NCI-H187 treated with DMSO at 0.1 percent for 48 hours (cell line): ENCODE measurements at places on chromosomes 1 and 21.
A peak's percentile ranks its signal among the peaks of the same experiment; 100 is the strongest.

- DNase-seq: no peak
Observed at GRCh38 chr1:229778794-229779193, 152.7 kb downstream of the URB2 start.

DNA sequence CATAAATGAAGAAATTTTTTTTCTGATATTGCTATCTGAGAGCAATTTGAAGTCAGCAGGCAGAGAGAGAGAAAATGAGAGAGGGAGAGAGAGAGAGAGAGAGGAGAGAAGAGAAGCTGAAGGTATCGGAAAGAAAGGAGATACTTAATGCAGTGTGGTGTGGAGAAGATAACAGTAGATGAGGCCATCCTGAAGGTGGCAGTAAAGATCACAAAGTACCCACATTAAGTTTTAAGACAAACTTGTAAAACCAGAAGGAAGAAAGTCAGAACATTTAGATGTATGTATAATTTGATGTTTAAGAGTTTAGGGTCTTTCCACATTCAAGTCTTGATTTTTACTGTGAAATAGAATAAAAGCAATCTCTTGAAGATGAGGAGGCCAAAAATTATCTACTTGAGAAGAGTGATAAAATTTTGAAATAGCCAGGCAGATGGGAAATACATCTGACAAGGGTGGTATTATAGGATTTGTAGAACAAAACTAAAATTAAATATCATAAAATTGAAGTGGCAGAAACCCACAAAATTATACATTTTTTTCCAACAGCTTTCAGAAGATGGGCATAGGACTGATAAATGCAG is 1753.4 kb downstream of the MRPL39 start:
- no peak for DNase-seq

DNA sequence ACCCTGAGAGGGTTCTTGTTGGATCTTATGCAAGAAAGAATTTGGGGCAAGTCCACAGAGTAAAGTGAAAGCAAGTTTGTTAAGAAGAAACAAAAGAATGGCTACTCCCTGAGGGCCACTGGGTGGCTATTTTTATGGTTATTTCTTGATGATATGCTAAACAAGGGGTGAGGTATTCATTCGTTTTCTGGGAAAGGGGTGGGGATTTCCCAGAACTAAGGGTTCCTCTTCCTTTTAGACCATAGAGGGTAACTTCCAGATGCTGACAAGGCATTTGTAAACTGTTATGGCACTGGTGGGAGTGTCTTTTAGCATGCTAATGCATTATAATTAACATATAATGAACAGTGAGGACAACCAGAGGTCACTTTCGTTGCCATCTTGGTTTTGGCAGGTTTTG is 18.2 kb upstream of the IFI6 start:
- DNase-seq: no peak

- no peak for DNase-seq
Observed at GRCh38 chr1:67601539-67601938, 83.5 kb upstream of the GADD45A start.

DNA sequence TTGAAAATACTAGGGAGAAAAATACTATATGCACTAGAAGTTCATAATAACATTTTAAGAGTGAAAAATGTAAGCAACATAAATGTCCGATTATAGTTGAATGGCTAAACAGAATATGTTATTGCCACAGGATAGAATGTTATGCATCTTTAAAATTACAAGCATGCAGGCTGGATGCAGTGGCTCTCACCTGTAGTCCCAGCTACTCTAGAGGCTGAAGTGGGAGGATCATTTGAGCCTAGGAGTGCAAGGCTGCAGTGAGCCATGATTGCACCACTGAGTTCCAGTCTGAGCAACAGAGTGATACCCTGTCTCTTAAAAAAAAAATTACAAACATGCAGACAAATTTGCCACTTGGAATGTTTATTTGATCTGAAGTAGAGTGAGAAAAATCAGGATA is 3.0 kb upstream of the BATF3 start:
- no peak for DNase-seq

DNA sequence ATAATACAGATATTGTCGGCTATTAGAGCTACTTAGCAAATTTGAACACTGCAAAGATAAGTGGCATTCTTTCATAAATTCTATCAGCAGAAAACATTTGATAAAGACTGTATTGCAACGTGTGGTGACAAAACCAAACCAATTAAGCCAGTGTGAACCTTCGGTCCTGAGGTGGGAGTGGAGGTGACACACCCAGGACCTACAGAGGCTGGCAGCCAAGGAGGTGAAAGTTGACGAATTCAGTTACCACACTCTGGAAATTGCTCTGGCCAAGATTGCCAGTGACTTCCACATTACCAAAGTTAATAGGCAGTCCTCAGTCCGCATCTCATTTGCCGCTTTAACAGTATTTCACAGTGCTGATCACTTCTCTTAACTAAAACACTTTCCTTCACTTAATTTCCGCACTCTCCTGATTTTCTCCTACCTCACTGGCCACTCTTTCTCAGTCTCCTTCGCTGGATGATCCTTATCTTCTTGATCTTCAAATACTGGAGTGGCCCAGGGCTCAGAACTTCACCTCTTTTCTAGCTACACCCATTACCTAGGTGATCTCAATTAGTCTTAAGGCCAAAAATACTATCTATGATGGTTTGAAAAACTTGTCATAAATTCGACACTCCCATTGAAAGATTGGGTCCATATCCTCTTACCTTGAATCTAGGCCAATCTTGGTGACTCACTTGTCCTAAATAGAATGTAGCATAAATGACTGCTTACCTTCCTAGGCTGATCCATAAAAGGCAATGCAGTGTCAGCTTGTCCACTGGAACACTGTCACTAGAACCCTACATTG is 5.1 kb upstream of the CDC42BPA start:
- no peak for DNase-seq

DNA sequence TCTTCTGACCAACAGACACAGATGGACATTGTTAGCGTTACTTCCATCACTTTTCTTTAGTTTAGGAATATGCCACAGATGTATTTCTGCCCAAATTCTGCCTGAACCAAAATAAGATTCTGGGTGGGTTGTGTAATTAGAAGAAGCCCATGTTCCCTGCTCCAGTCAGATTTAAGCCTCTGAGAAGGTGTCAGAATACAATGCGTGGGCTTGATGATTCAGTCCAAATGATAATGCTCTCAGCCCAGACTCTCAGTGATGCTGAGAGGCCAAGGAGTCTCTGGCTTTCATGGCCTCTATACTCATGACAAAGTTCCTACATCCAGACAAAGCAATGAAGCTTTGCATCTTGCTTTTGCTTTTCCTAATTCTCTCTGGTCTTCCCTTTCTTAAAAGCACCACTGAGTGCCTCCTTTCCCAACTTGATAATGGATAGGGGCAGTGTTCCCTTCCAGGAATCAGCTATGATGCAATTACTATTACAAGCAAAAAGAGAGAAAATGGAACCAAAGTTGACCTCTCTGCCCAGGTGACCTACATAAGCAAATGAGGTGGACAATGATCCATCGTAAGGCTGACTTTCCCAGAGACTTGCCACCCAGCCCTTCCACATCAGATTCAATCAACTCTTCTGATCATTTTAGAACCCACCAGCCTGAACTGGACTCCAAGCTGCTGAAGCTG is 8.8 kb downstream of the SEC16B start:
- DNase-seq: no peak

- no peak for DNase-seq
Observed at GRCh38 chr1:207811920-207812720, 60.3 kb downstream of the CD46 start.

DNA sequence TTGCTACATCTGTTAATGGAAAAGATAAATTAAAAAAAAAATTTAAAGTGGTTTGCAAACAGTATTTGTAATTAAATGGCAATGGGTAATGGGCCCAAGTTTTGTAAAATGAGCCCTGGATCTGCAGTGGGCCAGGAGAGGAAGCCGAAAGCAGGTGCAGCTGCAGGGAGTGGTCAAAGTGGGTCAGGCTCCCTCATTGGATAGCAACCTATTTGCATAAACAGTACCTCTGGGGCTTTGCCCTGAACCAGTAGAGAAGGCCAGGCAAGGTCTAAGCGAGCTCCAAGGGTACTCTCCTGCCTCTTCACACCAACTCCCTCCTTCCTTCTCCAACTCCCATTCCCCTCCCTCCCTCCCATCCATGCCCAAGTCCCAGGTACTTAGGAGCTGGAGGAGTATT is 138.9 kb downstream of the HMGB4 start:
- DNase-seq: peak; percentile 14

DNA sequence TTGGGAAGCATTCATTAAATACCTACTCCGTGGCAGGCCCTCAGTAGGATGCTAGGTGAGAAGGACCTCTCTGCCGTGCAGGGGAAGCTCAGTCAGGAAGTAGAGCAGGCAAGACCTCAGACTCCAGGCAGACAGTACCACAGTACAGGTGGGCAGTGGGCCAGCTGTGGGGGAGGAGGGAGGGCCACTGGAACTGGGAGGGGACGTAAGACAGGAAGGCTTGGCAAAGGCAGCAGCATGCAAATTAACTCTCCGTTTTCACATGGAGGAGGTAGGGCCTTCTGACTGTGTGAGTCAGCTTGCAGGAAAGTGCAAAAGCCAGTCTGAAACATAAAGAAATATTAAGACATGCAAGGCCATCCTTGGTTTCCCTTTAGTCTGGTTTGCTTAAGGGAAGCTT is 157.7 kb downstream of the TRIM33 start:
- no peak for DNase-seq

DNA sequence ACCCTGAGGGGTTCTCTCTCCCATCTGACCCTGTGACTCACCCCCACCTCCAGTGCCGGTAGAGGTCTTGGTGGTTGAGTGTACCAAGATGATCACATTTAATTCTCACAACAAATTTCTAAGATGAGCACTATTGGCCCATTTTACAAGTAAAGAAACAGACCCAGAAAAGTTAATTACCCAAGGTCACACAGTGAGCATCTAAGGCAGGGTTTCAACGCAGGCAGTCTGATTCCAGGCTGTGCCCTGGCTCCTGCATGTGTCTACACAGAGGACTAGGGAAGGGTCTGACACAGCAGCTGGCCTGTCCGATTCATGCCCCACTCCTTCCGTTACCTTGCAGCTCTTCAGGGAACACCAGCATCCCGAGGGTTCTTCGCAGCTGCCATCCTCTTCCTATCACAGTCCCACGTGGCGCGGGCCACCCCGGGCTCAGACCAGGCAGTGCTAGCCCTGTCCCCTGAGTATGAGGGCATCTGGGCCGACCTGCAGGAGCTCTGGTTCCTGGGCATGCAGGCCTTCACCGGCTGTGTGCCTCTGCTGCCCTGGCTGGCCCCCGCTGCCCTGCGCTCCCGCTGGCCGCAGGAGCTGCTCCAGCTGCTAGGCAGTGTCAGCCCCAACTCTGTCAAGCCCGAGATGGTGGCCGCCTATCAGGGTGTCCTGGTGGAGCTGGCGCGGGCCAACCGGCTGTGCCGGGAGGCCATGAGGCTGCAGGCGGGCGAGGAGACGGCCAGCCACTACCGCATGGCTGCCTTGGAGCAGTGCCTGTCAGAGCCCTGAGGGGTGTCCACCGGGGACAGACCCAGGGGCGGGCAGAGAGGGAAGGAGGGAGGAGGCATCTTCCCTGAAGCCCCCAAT is 7.5 kb downstream of the NCDN start:
- no peak for DNase-seq

GRCh38 chr1:158121604-158122254 is 59.0 kb upstream of the CD1D start:
- no peak for DNase-seq

DNA sequence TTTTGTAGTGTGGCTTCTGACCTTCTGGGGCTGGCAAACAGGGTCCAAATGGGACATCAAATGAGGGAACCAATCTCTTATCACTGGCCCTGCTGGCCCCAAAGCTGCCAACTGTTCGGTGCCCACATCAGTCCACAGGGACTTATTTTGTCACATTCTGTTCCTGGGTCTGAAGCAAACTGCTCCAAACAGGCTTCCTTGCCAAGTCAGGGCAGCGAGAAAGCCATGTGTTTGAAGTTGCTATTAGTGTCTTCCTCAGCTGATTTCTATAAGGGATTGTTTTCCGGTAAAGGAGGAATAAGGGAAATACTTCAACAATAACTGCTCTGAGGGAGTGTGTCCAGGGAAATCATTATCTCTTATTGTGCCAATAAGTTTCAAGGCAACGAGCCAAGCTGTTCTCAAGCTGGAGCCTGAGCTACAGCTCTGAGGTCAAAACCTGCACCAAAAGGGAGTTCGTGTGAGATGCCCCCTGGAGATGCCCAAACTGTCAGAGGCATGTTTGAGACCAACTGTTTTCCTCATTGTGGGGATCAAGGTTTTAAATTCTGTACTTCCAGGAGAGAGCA is 381.4 kb upstream of the PROX1 start:
- DNase-seq: no peak

DNA sequence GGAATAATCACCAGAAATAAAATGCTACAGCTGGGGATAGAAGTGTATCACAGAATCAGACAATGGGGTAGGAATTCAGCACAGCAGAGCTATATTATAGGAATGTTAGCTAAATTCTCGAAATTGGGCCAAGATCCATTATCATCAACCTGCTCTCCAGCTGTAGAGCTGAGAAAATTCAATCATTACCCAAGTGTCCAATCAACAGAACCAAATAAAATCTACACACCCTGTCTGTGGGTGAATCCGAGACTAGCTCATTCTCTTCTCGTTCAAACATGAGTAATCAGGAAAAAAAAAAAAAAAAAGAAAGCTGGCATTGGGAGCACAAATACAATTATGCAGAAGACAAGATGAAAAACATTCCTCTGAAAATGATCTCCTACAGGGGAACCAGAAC is 119.2 kb downstream of the CDC7 start:
- DNase-seq: no peak

DNA sequence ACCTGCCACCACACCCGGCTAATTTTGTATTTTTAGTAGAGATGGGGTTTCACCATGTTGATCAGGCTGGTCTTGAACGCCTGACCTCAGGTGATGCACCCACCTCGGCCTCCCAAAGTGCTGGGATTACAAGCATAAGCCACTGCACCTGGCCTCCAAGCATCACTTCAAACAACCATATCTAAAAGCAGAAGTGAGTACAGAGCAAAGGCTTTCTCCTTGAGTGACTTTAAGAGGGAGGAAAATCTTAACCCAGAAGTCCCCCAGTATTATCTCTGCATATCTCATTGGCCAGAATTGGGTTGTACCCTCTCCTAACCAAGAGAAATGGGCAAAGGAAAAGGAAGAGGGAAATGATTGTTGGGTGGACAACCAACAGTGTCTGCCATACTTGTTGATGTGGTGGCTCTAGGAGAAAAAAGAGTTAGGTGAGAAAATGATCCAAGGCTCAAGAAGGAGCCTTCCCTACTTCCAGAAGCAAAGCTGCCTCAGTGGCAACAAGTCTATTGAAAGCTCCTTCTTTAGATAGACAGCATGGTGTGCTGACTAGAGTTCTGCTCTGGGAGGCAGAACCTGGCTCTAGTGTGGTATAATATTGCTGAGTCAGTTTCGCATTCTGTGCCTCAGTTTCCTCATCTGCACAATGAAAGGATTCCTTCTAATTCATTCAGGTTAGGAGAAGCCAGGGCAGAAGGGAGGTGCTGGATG is 16.8 kb upstream of the FOXE3 start:
- DNase-seq: no peak

DNA sequence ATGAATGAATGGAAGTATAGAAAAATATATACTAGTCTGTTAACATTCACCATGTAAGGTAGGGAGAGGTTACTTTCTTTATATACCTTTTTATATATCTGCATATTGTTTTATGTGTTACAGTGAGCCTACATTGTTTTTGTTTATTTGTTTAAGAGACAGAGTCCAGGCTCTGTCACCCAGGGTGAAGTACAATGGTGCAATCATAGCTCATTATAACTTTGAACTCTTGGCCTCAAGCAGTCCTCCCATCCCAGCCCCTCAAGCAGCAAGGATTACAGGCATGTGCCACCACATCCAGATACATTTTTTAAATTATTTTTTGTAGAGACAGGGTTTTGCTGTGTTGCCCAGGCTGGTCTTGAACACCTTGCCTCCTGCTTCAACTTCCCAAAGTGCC is 7.4 kb upstream of the SCYL3 start:
- no peak for DNase-seq
